ENCODE measurements at places on chromosomes 7 and 10. TPM values are rescaled to one million over a fixed set of nuclear protein-coding genes. Genes with fewer than 3 reads are reported as not detected.

CASD1 gene
- polyA plus RNA-seq = 5.1 TPM

ASZ1 gene
- polyA plus RNA-seq = not detected

DNA sequence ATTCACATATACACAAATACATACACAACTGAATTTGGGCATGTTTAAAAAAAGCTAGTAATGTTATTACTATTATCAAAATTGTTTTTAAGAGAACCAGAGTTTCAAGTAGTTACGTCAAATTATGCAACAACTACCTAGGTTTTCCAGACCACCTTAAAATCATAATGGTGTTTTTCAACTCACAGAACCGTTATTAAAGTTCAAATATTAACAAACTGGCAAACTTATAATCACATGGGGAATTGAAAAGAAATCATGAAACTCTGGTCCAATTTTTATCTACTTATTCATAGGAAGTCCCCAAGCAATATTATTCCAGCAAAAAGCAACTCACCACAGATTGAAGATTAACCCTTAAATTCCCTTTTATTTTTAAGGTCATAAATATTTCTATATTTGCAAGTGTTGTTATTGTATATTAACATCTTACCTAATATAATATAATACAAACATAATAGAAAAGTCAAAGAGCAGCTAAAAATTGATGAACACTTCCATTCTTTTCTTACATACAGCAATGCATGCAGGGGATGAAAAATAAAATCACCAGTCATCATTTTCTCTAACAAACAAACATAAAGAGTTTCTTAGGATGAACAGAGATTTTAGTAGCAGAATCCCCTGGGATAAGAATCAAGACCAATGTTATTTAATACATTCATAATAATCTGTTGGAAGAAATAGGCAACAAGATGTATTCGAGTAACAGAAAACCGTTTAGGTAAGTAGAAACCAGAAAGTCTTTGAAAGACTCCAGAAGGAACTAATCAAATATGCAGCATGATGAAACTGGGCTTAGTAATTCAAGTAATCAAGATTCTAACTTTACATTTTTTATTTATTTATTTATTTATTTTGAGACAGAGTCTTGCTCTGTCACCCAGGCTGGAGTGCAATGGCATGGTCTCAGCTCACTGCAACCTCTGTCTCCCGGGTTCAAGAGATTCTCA, 391.1 kb downstream of the PARD3 start:
- no peaks in the 10 kb centered on the region for H3K27me3 ChIP-seq
- DNase-seq = no peak
- no peaks in the 10 kb centered on the region for H3K4me1 ChIP-seq
- no peak overlapping the region for H3K27ac ChIP-seq
- no peaks in the 10 kb centered on the region for H3K36me3 ChIP-seq
- no peak overlapping the region for H3K4me3 ChIP-seq

PDK4 gene
- 69.1 TPM for polyA plus RNA-seq

DNA sequence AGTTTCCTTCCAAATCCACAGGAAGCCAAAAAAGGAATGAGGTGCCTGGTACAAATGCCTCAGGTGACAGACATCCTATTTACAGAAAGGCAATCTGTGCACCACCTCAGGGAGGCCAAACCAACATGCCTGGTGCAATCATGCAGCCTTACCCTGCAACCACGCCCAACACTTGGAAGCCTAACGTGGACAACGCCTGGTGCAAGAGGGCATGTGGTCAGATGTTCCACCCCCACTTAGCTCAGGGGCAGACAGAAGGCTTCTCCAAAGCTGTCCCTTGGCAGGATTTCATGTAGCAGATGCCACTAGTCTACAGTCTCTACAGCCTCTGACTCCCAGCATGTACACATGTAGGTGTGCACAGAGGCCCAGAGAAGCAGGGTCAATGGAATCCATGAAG, 89.5 kb downstream of the KCNMA1 start:
- no peak overlapping the region for H3K27ac ChIP-seq
- no peaks in the 10 kb centered on the region for H3K27me3 ChIP-seq
- DNase-seq = no peak

DNA sequence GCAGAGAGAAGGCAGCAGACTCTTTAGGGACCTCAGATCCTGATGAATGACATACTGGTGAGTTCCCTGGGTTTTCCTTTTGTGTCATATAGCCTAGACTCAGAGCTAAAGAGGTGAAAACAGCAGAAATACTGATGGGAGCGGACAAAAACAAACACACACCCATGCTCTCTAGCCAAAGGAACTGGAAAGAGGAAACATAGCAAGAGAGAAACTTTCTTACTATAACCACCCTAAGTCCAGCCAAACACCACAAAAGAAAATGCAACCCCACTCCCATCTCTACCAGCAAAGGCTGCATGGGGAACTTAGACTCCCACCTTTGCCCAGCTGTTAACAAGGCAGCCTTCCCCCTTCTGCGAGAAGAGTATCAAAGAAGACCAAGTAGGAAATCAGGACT, 16.3 kb downstream of the GSAP start:
- H3K27me3 ChIP-seq = no peaks in the 10 kb centered on the region
- H3K36me3 ChIP-seq = no peaks in the 10 kb centered on the region
- no peaks in the 10 kb centered on the region for H3K4me1 ChIP-seq

CLDN15 gene
- 4.0 TPM for polyA plus RNA-seq

SPDYE1 gene
- polyA plus RNA-seq = not detected

- H3K4me1 ChIP-seq = no peaks in the 10 kb centered on the region
- H3K4me3 ChIP-seq = peak within 1 kb of the TSS; percentile 43
- DNase-seq = no peak
- H3K27me3 ChIP-seq = no peaks in the 10 kb centered on the region
- no peaks in the 10 kb centered on the region for H3K36me3 ChIP-seq
Observed at GRCh38 chr7:159144758-159145489, at the start of gene VIPR2. VIPR2 (minus strand) TSS chr7:159144867; CDS start chr7:159144771, 96 bp downstream.

DNA sequence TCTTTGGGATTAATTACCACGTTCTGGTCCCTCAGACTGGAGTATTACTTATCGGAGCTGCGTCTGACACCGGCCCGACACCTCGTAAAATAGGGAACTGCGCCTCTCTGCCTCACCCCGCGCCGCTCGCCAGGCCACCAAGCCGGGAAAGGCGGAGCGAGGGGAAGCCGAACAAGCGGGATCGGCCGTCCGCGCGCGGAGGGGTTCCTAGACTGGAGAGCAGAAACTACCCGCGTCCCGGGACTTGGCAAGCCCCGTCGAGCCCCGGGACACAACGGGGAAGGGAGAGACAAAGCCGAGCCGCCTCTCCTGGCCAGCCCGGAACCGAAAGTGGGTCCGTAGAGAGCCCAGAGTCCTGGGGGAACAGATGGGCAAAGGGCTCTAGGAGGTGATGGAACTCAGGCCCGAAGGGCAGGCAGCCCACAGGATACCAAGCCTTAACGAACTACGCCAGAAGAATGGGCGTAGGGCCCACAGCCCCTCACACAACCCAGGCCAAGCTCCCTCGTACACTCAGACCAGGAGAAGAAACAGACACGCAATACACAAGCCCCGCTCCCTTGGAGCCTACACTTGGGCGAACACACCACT, 6.5 kb downstream of the LBX1 start:
- DNase-seq = no peak
- peaks cover 44% of the 10 kb centered on the region for H3K4me1 ChIP-seq

DNA sequence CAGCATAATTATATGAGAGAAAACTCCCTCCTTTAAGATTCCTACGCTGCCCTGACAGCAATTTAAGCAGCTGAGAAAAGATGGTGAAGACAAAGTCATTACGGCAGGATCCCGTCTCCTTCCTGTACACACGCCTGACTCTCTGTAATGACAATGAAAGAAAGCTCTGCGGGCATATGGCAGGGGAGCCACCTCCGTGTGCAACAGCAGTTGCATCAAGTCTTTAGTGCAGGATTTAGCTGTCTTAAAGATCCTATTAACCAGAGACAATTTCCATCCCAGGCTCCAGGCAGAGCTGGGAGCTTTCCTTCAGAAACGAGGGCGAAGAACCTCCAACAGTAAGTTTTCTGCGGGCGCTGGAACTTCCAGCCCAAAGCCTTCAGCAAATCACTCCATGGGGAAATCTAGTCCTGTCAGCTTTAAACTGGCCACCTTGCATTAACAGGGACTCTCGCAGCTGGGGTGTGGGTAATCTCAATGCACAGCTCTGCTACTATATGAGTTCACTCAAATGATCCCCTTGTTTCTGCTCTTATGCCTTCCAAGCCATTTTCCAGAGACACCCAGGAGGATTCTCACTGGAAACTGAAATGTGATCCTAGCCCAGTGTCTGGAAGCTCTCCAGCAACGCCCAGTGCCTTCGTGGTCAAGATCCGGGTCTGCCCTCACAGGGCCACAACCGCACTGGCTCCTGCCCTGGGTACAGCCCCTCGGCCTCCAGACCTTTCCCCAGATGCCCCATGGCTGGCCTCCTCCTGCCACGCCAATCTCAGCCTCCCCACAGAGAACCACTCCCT, 74.9 kb downstream of the CTBP2 start:
- peak overlapping the region; percentile 61 for H3K27ac ChIP-seq
- DNase-seq = no peak
- H3K4me1 ChIP-seq = peaks cover 15% of the 10 kb centered on the region

- H3K4me1 ChIP-seq = no peaks in the 10 kb centered on the region
- H3K27ac ChIP-seq = no peak overlapping the region
- no peaks in the 10 kb centered on the region for H3K27me3 ChIP-seq
- DNase-seq = peak; percentile 73
- H3K36me3 ChIP-seq = peaks cover 32% of the 10 kb centered on the region
- H3K4me3 ChIP-seq = no peak overlapping the region
Observed at GRCh38 chr10:73159038-73159648, 8.7 kb downstream of the ECD start.

DNA sequence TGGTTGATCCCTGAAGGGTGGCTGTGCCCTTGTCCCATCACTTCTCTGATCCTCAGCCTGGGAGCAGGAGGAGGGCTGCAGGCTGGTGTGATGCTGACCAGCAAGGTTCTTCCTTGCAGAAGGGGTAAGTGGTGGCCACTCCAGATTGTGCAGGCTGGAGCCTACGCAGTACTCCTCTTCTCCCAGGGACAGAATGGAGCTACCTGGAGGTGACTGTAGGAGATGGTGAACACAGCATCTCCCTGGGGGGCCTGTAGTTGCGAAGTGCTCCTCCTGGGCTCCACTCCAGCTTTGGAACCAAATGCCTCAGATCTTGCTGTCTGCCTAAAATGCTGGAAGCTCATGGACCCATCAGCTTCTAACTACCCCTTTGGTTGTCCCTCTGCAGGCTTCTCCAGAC, 323.6 kb upstream of the PODXL start:
- no peaks in the 10 kb centered on the region for H3K27me3 ChIP-seq
- H3K4me3 ChIP-seq = no peak overlapping the region
- no peak overlapping the region for H3K27ac ChIP-seq
- H3K4me1 ChIP-seq = no peaks in the 10 kb centered on the region

TMEM229A gene
- not detected for polyA plus RNA-seq

ASNS gene
- 7.2 TPM for polyA plus RNA-seq

DNA sequence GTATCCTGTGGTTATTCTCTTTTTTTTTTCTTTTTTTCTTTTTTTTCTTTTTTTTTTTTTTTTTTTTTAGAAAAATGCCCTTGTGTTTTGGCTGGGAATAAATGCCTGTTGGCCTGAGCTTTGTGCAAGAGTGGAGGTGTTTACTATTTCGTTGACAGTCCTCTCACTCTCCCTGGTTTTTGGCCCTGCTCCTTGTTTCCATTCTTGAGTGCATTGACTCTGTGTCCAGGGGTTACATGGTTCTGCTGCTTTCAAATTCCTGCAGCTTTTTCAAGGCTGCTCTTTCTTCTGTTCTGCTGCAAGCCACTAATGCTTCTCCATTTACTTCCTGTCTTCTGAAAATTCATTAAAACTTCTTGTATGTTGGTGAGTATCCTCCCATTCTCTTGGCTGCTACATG, 59.7 kb upstream of the TBX20 start:
- no peaks in the 10 kb centered on the region for H3K36me3 ChIP-seq
- no peak overlapping the region for H3K27ac ChIP-seq
- no peaks in the 10 kb centered on the region for H3K4me1 ChIP-seq
- H3K4me3 ChIP-seq = no peak overlapping the region
- DNase-seq = no peak

FANK1 gene
- not detected for polyA plus RNA-seq

GRCh38 chr7:83921941-83922607, 272.5 kb downstream of the SEMA3A start:
- H3K27me3 ChIP-seq = no peaks in the 10 kb centered on the region
- no peak overlapping the region for H3K4me3 ChIP-seq
- no peak for DNase-seq
- no peaks in the 10 kb centered on the region for H3K4me1 ChIP-seq

- no peaks in the 10 kb centered on the region for H3K36me3 ChIP-seq
- H3K27ac ChIP-seq = peak overlapping the region; percentile 8
Observed at GRCh38 chr7:2757361-2757903, 69.4 kb downstream of the AMZ1 start.

CASTOR2 gene
- polyA plus RNA-seq = 0.80 TPM

DNA sequence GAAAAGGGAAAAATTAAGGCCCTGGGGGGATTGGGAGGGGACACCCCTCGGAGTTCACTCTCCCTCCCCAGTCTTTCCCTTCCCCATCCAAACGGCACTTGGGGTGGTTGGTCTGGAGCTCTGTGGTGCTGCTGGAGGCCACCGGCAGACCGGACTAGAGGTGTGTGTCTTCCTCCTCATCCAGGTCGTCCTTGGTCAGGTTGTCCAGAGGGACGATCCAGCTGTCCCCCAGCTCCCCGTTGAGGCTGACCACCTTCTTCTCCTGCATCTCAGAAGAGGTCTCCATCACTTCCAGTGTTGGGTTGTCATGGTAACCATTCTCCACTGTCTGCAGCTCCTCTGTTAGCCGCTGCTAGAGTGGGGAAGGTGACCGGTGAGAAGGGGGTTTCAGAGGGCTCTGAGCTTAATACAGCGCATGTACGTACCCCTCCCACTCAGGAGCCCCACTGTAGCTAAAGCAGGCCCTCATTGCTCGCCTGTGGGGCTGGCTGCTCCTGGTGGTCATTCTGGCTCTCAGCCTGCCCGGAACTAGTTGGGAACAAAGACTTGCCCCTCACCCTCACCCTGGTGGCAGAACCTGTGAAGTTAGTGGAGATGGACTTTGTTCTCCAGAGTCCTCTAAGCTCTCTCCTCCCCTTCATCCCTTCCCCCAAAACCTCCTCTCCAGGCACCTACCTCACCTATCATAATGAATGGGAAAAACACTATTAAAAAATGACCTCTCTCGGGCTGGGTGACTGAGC, 52.1 kb downstream of the PODXL start:
- no peaks in the 10 kb centered on the region for H3K36me3 ChIP-seq
- H3K4me3 ChIP-seq = no peak overlapping the region
- DNase-seq = no peak

- no peak for DNase-seq
- H3K36me3 ChIP-seq = no peaks in the 10 kb centered on the region
- peaks cover 1% of the 10 kb centered on the region for H3K4me1 ChIP-seq
- H3K4me3 ChIP-seq = no peak overlapping the region
- H3K27ac ChIP-seq = no peak overlapping the region
- H3K27me3 ChIP-seq = no peaks in the 10 kb centered on the region
Observed at GRCh38 chr10:106107706-106108105, 1056.8 kb downstream of the SORCS1 start.

All from liver (tissue), 10 donors.